ENCODE measurements at places on chromosomes 13 and 19. TPM values are rescaled to one million over a fixed set of nuclear protein-coding genes. Genes with fewer than 3 reads are reported as not detected.

Gene IRGC
- total RNA-seq = not detected

Gene SIGLEC14
- total RNA-seq = not detected

Gene STARD13
- total RNA-seq = 29.1 TPM

Gene C5AR1
- total RNA-seq = 0.66 TPM

Gene SIGLEC10
- not detected for total RNA-seq

Gene RGCC
- 17.0 TPM for total RNA-seq

Gene ZNF71
- total RNA-seq = 8.7 TPM

Gene F2RL3
- total RNA-seq = 0.22 TPM

Gene CTXN1
- total RNA-seq = 2.6 TPM

Gene EPN1
- total RNA-seq = 112 TPM

Gene NRTN
- total RNA-seq = not detected

Gene ZIK1
- total RNA-seq = 4.7 TPM

Gene OR7G2
- total RNA-seq = not detected

Gene VSTM2B
- total RNA-seq = not detected

Gene NEK5
- total RNA-seq = 0.12 TPM

Gene TEKTIP1
- total RNA-seq = not detected

Gene ZNF497
- 0.89 TPM for total RNA-seq

Gene KHSRP
- 94.7 TPM for total RNA-seq

Gene APLP1
- 6.7 TPM for total RNA-seq

Gene SRRM5
- total RNA-seq = not detected

Gene KLK14
- not detected for total RNA-seq

Gene LRRC63
- total RNA-seq = 0.22 TPM

Gene ZNF878
- not detected for total RNA-seq

Gene OR4F17
- total RNA-seq = not detected

Gene NALCN
- 0.66 TPM for total RNA-seq

Gene BRME1
- total RNA-seq = 0.87 TPM

Gene ARHGEF1
- 37.4 TPM for total RNA-seq

Gene DDX39A
- total RNA-seq = 75.6 TPM

Gene DHDH
- not detected for total RNA-seq

Gene LRRC8E
- total RNA-seq = 10.7 TPM

Gene ITGBL1
- total RNA-seq = 56.5 TPM

Gene PGLYRP1
- not detected for total RNA-seq

All from uterine smooth muscle cell (primary cell).